AG09319 (cell line): ENCODE measurements at places on chromosomes 1 and 21.

DNA sequence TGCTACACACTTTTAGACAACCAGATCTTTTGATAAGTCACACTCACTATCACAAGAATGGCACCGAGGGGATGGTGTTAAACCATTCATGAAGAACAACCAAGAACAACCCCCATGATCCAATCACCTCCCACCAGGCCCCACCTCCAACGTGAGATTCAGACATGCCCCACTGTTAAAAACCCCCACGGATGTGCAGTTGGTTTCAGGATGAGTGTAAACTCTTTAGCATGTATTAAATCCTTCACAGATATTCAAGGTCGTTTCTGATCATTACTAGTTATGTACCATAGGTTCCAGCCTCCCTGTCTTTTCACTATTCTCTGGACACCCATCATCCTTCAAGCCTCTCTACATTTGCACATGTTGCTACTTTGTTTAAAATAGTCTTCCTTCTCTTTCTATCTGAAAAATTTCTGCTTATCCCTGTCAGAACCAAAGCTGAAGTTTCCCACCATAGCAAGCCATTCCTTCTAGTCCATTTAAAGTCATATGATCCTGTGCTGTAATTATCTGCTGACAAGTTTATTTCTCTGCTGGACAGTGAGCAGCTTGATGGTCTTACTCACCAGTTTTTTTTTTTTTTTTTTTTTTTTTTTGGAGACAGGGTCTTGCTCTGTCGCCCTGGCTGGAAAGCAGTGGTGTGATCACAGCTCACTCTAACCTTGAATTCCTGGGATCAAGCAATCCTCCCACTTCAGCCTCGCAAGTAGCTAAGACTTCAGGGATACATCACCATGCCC lies 36.8 kb downstream of the MAP10 start:
- no peak for DNase-seq

- DNase-seq = no peak
Measured at GRCh38 chr1:31949862-31950261, 11.7 kb upstream of the PTP4A2 start.

GRCh38 chr1:102821707-102822106 lies 286.6 kb downstream of the COL11A1 start:
- DNase-seq = no peak

- DNase-seq = no peak
Measured at GRCh38 chr1:81172483-81172882, 628.3 kb upstream of the ADGRL2 start.

DNA sequence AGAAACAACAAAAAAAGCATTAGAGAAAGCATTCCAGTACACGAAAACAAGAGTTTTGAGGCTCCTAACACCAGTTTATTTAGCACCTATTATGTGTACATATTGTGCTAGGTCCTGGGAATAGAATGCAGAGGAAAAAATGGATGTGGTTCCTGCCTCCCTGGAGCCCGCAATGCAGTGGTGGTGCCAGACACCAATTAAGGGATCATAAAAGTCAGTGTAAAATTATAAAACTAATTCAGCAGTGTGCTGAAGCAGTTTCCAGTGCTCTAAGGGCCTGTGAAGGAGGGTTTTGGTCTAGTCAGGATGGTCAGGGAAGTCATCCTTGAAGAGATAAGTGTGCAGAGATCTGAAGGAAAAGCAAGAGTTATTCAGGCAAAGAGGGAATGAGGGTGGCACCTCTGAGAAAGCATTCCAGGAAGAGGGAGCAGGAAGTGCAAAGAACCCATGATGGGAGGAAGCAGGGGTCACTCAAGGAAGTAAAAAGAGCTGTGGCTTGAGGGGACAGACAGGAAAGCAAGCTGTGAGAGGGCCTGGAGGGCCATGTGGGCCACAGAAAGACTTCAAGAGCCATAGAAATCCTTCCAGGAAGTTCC lies 65.2 kb upstream of the IFNLR1 start:
- DNase-seq = no peak

DNA sequence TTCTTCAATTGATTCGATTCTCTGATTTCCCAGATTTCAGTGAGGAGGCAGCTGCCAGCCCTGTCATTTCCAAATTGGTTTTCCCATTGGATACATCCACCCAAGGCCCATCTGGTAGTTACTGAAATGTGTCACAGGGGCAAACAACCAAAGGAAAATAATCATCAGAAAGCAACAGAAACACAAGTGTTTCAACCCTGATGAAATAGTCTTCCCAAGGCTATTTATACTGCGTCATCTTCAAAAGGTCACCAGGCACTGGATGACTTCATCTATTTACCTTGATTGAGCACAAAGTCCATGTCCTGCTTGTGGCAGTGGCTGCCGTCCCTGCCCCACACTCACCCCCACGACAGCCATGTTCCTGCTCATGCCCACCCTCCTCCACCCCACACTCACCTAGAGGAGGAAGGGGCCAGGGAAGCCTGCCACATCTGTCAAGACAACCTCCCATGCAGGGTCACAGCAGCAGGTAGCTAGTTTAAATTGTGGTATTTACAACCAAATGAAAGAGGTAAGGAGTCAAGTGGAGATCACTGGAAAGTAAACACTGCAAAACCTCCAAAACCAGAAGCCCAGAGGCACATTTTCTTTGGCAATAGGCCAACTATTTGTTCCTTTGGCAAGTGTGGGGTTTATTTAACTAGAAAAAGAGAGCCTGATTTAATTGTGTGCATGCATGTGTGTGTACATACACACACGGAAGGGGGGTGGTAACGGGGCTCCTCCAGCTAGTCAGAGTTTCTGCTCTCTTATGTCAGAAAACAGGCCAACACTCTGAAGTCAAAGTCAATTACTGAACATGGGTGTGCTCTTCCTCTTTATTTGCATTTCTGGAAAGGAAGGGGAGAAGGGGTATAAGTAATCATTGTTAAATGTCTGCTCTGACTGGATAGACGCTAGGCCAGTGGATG lies 49.5 kb upstream of the RAB4A start:
- no peak for DNase-seq

GRCh38 chr1:227532019-227532619 lies 31.2 kb upstream of the ZNF678 start:
- DNase-seq = no peak
